Kidney (tissue), 22 donors: ENCODE measurements at places on chromosomes 5 and 9.

- no peak for DNase-seq
These were observed 137.0 kb downstream of the NPR3 start for GRCh38 chr5:32848120-32848519.

GRCh38 chr5:90015584-90016018, 394.0 kb downstream of the CETN3 start:
- no peak for DNase-seq

DNA sequence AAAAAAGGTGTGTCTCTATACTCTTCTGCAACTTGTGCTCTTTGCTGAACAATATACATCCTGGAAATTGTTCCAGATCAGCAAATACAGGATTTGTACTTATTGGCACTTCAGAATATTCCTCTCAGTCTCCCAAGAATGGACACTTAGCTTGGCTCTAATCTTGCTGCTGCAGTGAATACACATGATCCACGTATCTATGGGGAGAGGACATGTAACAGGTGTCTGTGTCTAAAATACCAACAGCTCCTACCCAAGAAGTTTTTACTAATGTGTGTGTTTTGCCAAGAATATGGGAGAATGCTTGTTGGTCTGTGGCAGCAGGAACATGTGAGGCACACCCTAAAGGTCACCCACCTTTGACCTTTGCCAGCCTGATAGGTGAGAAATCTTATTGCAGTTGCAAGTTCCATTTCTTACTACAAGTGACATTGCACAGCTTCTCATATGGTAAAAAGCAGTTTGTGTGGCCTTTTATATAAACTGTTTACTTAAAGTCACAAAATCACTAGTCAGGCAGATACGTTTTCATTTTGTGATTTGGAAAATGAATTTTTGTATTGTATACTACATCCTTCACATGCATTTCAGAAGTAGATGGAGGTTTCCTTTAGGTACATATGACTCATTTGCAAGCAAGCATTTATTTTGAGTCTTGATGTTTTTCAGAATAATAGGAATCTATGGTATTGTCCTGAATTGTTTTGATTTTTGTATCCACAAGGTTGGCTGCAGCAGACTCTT, 35.8 kb downstream of the PHF2 start:
- no peak for DNase-seq

GRCh38 chr5:124742983-124743601, 3.3 kb downstream of the ZNF608 start:
- DNase-seq = peak; percentile 50

DNA sequence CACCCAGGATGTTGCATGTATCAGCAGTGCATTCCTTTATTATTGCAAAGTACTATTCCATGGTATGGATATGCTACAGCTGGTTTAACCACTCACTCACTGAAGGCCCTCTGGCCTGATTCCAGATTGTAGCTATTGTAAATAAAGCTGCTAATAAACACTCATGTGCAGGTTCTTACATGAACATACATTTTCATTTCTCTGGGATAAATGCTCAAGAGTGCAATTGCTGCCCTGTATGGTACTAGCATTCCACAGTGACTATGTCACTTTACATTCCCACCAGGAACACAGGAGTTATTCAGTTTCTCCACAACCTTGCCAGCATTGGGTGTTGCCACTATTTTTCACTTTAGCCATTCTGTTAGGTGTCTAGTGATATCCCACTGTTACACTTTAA, 267.6 kb downstream of the SPOCK1 start:
- DNase-seq = no peak

GRCh38 chr9:115913696-115914095, 239.9 kb upstream of the PAPPA start:
- DNase-seq = no peak

GRCh38 chr9:128149951-128150593, 819 bp downstream of the LCN2 start:
- DNase-seq = peak; percentile 72

GRCh38 chr5:98308960-98309359, 464.5 kb upstream of the RGMB start:
- DNase-seq = no peak

DNA sequence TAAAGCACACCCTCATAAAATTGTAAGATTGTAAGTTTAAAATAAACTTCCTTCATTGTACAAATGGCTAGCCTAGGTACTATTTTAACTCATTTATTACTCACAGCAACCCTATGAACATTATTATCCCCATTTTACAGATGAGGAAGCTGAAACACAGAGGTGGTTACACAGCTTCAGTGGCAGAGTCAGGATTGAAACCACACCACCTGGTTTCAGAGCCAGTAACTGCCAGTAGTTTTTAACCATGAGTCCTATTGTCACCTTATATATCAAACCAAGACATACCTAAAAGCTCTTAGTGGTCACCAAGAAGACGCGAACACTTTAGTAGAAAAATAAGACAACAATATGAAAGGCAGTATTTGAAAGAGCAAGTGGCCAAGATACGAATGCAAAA, 16.1 kb downstream of the SH3GL2 start:
- no peak for DNase-seq

GRCh38 chr9:37273595-37273994, 148.9 kb upstream of the GRHPR start:
- no peak for DNase-seq

- no peak for DNase-seq
These were observed 23.2 kb downstream of the ABO start for GRCh38 chr9:133251773-133252172.

DNA sequence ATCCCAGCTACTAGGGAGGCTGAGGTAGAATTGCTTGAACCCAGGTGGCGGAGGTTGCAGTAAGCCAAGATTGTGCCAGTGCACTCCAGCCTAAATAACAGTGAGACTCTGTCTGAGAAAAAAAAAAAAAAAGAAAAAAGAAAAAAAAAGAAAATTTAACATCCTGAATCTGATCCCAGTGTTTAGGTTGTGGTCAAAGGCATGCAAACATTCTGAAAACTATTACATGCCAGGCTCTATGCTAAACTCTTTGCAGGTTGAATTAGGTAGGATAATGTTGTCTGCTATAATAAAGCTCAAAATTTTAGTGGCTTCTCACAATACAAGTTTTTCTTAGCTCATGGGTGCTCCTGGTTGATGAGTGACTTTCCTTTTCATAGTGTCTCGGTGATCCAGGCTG, 367.4 kb downstream of the PSAT1 start:
- DNase-seq = no peak
